ENCODE measurements at places on chromosomes 6 and 20. TPM values are rescaled to one million over a fixed set of nuclear protein-coding genes. Genes with fewer than 3 reads are reported as not detected.

GRCh38 chr6:41723530-41724227 is 11.7 kb downstream of the TFEB start:
- DNase-seq: no peak

- DNase-seq: no peak
These were observed 59.0 kb downstream of the RIPOR2 start for GRCh38 chr6:24876499-24877465.

DNA sequence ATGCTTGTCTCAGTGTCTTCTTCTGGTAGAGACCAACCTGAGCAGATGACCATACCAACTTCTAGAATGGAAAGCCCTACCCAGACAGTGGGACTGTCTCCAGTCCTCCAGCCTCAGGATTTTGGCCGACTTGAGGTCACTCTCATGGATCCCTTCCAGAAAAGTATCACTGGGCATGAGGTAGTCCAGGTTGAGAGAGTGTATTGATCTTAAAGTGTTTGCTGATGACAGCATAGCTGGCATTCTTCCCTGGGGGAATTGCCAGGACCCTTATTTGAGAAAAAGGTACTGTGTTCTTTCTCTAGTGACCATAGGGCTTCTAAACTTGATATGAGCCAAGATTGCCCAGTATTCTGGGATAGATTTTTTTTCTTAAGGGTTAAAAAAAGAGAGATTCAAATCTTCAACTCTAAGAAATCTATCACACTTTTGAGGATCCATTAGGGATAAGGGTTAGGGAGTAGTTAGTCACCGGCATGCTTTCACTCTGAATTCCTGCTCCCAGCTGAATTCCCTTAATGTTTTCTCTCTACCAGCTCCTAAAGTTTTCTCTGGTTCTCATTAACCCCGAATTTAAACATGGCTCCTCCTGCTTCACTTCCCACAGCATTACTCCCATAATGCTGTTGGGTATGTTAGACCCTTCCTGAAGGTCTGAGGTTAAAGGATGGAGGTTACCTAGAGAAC is 73.6 kb upstream of the FLRT3 start:
- no peak for DNase-seq

GRCh38 chr6:32610682-32611296 is 21.1 kb upstream of the HLA-DRB1 start:
- DNase-seq: no peak

GRCh38 chr6:144378437-144378836 is 93.3 kb downstream of the UTRN start:
- DNase-seq: no peak

- peak; percentile 18 for DNase-seq
These were observed 42.6 kb upstream of the SUPT3H start for GRCh38 chr6:45420083-45420908.

DNA sequence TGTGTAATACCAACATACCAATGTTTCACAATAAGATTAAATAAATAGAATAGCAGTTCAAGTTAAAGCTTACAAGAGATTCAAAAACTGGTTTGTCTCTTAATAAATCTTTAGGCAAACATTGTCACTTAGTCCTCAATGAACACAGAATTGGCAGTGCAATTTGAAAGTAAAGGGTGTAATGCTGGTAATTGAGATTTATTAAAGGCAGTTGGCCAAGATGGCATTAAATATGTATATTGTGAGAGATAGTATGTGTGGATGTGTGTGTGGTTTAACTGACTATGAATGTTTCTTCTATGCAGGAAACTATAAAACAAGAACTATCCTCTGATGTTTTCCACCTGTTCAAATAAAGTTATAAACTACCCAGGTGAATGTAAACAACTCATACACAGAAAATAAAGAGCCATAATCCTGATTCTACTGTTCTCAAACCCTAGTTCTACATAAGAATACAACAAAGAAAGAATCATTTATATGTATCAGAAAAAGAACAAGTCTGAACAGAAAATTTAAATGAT is 267.9 kb upstream of the PTCHD4 start:
- no peak for DNase-seq

- DNase-seq: no peak
These were observed 586.6 kb downstream of the KIF16B start for GRCh38 chr20:15986690-15987089.

DNA sequence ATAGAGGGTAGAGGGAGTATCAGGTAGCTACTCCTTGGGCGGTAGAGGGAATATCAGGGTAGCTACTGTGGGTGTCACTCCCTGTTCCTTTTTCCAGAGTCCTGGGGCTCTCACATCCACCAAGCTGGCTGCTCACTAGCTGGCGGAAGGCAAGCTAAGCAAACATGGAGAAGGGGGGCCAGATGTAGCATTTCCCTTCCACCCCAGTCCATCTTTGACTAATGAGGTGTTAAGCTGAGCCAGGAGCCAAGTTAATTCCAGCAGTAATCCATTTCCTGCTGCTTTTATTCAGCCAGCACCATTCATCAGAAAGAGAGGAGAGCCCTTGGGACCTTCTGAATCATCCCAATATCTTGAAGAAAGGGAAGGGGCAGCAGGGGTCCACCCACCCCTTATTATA is 330.0 kb downstream of the ZFAND3 start:
- DNase-seq: no peak

DNA sequence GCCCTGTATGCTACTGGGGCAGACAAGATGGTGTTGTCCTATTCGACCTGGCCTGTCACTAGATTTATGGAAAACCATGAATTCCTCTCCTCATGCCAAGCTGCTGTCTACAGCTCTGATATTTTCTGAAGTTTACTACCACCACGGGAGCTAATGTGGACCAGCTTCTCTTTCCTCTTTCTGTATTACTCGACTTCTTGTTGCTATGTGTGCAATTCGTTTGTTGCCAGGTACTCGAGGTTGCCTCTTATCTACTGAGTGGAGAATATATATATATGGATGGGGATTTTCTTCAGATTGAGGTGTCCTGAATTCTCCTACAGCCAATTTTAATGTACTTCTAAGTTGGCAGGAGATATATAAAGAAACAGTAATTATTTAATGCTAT is 34.7 kb downstream of the MAN1A1 start:
- DNase-seq: no peak

DNA sequence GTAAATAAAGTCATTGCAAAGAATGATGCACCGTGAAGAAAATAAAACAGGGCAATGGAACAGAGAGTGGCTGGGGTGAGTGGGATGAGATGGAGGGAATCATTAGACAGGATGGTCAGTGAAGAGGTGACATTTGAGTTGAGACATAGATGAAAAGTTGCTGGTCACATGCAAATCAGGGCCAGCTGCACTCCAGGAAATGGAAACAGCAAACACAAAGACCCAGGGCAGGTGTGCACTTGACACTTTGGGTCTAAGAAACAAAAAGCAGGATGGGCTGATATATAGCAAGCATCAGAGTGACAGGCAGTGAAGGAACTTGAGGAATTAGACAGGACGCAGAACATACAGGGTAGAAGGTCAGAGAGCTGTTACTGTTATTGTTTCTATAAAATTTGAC is 171.5 kb upstream of the RIPOR2 start:
- no peak for DNase-seq

- no peak for DNase-seq
These were observed 50.2 kb downstream of the GFRA4 start for GRCh38 chr20:3612795-3613572.

GRCh38 chr6:10081957-10082356 is 332.9 kb downstream of the TFAP2A start:
- no peak for DNase-seq

- no peak for DNase-seq
These were observed 37.3 kb downstream of the ADGRG6 start for GRCh38 chr6:142339113-142339512.

DNA sequence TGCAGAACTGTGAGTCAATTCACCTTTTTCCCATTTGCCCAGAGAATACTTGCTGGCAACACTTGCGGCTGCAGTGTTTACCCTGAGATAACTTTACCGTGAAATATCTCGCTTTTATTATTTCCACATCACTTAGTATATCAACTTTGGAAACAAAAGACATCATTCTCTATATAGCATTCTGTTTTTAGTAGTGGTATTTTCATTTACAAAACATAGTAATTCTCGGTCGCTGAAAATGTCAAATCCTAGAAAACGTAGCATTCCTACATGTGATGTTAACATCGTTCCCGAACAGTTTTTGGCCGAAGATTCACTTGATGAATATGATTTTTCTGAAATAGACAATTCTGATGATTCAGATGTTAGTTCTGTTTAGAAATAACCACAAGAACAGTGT is 52.0 kb downstream of the NHLRC1 start:
- no peak for DNase-seq

DNA sequence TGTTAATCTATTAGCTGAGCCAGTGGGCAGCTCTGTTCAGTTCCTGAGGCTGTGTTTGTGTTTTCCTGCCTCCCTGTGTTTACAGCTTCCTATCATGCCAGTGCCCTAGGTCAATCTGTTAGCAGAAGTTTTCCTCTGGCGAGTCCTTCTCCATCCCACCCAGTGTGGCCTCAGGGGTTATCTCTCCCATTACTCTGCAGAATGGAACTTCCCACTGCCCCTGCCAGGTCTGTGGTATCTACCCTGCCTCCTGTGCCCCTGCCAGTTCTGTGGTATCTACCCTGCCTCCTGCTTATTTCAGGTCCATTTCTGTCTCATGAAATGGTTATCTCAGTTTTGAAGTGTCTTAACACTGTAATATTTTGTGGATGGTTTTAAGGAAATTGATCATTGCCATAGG is 63.1 kb downstream of the SLX4IP start:
- no peak for DNase-seq

GRCh38 chr6:41823178-41823577 is 35.7 kb downstream of the TOMM6 start:
- DNase-seq: no peak

DNA sequence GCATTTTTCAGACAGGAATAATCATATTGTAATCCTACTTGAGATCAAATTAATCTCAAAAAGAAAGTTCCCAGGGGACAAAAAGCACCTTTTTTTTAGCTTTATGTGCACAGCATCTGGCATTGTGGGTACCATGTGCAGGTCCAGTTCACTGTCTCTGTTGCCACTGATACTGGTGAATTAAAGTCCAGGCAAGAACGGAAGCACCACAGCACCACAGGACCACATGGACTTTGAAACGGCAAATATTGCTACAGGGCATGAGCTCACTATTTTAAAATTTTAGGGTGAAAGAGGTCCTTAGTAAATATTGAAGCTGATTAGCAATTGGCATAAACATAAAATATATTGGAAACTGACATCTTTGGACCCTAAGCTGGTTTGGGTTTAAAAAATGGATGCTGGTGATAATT is 709.0 kb downstream of the EPM2A start:
- DNase-seq: no peak

DNA sequence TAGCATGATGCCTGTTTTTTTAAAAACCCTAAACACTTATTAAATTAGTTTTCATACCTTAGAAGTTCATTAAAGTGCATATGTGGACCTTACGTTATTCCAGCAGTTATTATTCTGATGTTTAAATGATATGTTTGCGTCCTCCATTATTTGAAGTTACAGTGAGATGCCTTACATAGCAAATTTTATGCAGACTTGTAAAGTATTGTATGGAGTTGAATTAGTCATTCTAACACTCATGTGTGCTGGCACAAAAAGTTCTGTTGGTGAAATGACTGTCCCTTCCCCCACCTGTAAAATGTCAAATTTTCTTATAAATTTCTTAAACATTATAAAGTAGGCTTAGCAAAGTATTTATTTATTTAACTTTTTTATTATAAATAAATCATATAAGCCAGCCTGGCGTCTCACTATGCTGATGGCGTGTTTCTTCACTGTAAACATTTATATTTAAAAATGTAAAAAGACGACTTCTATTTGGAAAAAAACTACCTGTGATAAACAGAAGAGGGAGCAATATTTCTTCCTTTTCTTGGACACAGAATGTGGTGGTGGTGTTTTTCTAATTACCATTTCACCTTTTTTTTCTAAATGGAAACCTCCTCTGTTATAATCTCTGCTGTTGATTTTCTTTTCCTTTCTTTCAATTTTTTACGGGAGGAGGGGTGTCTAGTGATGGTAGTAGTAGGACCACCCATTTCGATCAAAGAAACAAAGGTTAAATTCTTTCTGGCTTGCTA is 155.4 kb downstream of the RFPL4B start:
- no peak for DNase-seq

- DNase-seq: no peak
These were observed 47.9 kb upstream of the CITED2 start for GRCh38 chr6:139422105-139423036.

- DNase-seq: peak; percentile 25
These were observed 36.3 kb downstream of the RNF146 start for GRCh38 chr6:127302728-127303660.

- no peak for DNase-seq
These were observed 157.0 kb downstream of the ERMARD start for GRCh38 chr6:169908403-169908933.

- no peak for DNase-seq
These were observed 125.4 kb upstream of the SAMD5 start for GRCh38 chr6:147382945-147383554.

- DNase-seq: no peak
These were observed 277.5 kb upstream of the ZFP64 start for GRCh38 chr20:52469128-52469527.

GRCh38 chr6:138795809-138796603 is at the start of gene ECT2L:
Gene ECT2L (plus strand): TSS chr6:138796087. CDS start chr6:138813275, 17,188 bp downstream.
- peak; percentile 81 for DNase-seq

DNA sequence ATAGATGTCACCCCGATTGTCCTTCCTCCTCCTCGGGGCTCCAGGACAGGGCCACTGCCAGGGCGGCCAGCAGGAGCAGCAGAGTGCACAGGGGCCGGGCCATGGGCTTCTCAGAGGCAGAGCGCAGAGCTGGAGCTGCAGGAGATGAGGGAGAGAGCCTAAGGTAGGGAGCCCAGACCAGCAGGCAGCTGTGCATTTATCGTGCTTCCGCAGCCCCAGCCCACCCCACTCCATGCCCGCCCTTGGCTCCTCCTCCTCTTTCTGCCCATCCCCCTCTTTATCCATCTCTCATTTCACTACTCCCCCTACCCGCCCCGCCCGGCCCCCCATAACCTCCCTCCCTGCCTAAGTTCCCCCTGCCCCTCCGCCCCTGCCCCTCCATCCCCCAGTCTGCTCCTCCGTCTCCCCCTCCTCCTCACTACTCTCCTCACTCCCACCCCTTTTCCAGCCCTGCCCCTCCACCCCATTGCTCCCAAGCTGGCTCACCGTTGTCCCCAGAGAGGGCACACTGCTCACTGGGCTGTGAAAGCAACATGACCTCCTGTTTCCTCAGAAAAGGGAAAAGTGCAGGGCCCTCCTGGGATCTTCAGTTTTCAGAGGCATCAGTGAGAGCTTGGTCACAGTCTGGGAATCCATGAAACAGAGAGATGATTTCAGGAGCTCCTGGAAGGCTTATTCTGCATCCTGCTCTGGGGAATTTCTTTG is 25.5 kb upstream of the CST1 start:
- no peak for DNase-seq

The MEI4 gene
- not detected for polyA plus RNA-seq

The SLPI gene
- polyA plus RNA-seq: 45.5 TPM

The ZNF335 gene
- polyA plus RNA-seq: 3.5 TPM

The HTR1E gene
- 4.1 TPM for polyA plus RNA-seq

The PPP1R18 gene
- polyA plus RNA-seq: 51.0 TPM

The PTCHD4 gene
- 0.55 TPM for polyA plus RNA-seq

The NMBR gene
- not detected for polyA plus RNA-seq

The CNR1 gene
- 4.2 TPM for polyA plus RNA-seq

The ZNF512B gene
- 2.5 TPM for polyA plus RNA-seq

The SIRPD gene
- polyA plus RNA-seq: not detected

The DNAH8 gene
- polyA plus RNA-seq: 0.02 TPM

The YTHDF1 gene
- 30.5 TPM for polyA plus RNA-seq
